ENCODE measurements at places on chromosomes 3 and 15.

- no peak for DNase-seq
Observed at GRCh38 chr3:156397534-156397933, 157.4 kb downstream of the SSR3 start.

GRCh38 chr15:56772868-56773639 lies 39.7 kb upstream of the ZNF280D start:
- no peak for DNase-seq

DNA sequence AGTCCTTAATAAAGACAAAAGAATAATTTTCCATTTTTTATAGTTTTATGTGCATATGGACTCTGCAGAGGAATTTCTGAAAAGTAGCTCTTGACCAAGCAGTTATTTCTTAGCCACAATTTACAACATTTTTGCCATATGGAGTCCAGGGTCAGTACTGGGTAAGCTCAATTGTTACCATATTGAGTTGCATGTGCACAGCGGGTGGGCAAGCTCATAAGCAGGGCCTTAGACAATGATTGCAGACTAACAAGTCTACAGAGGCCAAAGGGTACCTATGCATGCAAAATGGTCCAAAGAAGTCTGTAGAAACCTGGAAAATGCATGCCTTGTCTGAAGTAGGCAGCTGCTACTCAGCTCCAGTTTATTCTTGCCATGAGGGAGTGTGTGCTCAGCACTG lies 19.0 kb upstream of the ARHGEF26 start:
- DNase-seq, result no peak

- no peak for DNase-seq
Observed at GRCh38 chr15:44193651-44194322, 1.3 kb downstream of the FRMD5 start.

DNA sequence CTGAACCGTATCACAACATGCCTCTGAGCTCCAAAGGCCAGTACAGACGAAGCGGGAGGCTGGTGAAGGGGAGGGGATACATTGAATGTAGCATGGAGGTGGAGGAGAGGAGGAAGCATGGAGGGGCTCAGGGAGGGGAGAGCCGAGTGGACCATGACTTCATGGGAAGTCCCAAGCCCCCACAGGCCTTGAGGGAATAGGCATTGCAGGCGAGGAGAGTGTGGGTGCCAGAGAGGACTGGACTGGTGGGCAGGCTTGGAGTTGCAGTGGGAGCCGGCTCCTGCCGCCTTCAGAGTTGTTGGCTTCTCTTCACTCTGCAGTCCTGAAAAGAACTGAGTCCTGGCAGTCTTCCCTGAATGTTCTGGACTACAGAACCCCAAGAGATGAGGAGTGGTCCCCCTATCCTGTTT lies 3.3 kb upstream of the RNU6-1 start:
- DNase-seq, result no peak

Data from Right ventricle myocardium superior (tissue), 1 donor.